Non-pigmented ciliary epithelial cell (primary cell): ENCODE measurements at places on chromosomes 2 and 18.

GRCh38 chr2:223227338-223227737 is 175.3 kb downstream of the KCNE4 start:
- DNase-seq = no peak

DNA sequence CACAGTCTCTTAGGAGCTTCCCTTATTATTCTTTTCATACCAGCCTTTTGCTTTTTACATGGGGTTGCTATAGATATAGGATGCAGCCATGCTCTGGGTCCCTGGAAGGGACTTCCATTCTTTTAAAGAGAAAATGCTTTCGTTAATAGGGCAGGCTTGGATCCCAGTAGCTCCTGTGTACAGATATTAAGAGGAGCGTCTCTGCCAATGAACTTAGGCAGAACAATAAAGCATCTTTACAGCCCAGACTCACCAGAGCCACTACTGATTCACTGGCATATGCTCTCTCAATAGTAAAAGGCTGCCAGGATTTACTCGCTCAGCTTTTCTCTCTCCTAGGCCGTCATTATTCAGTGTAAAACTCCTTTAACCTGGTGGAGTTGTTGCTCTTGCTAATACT is 1385.4 kb upstream of the PIK3C3 start:
- DNase-seq = no peak

DNA sequence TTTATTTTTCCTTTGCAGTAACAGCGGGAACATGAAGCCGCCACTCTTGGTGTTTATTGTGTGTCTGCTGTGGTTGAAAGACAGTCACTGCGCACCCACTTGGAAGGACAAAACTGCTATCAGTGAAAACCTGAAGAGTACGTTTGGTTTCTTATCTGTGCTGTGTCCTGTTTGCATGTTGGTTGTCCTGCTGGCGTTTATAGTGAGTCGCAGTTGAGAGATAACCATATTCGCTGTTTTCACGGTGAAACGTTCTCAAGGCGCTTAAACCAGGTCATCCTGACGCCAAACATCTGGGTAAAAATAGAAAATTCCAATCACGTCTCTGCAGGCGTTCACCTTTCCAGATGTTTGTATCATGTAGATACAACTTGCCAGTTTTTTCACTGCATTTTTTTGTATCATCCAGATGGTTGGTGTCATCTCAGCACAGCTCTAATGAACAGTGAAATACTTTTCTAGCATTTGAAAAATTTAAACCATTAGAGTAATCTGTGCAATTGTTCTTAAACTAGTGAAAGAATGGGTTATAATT is 21.2 kb downstream of the CLUL1 start:
- no peak for DNase-seq

DNA sequence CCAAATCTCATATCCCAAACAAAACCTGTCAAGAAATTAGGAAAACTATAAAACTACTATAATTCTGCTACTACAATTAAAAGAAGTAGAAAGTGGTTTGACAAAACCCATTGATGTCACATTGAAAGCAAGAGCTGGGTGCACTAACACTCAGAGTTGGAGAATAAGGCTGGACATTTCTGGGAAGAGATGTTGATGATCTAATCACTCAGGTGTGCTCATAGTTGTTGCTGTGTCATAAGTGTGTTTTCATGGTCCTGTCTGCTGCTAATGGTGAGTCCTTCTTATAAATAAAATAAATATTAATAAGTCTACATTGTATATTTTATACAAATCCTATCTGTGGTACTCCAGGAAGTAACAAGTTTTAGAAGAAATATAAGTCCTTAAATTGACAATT is 168.2 kb upstream of the LRP1B start:
- DNase-seq = no peak

GRCh38 chr2:129768485-129769184 is 210.8 kb upstream of the RAB6C start:
- no peak for DNase-seq

- DNase-seq = peak; percentile 32
Observed at GRCh38 chr18:10230072-10230471, 224.4 kb upstream of the APCDD1 start.
